ENCODE measurements at places on chromosomes 4 and X.

DNA sequence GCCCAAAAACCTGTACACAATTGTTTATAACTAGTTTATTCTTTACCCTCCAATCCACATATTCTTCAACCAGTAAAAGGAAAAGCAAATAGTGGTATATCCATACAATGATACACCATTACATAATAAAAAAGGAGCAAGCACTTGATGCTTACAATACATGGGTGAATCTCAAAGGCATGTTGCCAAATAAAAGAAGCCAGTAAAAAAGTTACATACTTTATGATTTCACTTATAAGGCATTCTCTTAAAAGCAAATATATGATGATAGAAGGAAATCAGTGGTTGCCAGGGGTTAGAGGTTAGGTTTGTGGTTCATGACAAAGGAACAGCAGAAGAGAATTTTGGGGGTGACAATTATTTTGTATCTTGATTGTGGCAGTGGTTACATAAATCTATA, 896.1 kb upstream of the LCORL start:
- no peak for DNase-seq

DNA sequence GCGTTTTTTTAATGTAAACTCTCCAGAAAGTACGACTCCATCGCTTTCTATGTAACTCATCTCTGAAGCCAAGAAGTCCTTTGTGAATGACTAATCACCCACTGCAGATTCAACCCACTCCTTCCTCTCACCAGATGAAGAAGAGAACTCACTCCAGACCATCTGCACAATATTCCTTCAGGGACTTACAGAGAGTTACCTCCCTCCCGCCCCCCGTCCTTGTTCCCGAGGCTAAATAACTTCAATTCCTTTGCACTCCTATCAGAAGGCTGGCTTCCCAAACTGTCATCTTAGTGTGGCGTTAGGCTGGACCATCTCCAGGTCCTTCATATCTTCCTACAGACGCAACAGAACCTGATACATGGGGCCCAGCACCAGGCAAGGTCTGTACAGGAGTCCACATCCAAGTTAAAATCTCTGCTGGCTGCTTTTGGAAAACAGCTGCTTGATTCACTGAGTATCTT, 82.4 kb downstream of the AFAP1 start:
- no peak for DNase-seq

- DNase-seq = no peak
These were observed 6.9 kb downstream of the MSN start for GRCh38 chrX:65674204-65674893.

- DNase-seq = no peak
These were observed 706.1 kb upstream of the EPHA5 start for GRCh38 chr4:66376396-66376795.

DNA sequence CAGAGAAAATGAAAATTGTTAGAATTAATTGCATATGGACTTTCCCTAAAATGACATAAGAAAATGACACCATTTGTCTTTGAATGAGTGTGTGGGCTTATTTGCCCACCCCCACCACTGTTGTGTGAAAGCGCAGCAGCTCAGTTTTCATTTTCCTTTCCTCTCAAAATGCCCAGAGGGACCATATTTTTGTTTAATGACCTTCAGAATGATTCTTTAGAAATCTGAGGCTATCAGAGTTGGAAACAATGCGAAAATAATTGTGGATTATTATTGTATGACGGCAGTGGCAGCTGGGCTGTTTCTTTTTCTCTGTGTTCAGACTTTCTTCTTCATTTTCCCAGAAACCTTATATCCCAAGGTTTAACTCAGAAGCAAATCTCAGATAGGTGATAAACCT, 44.6 kb upstream of the TEX13A start:
- DNase-seq = no peak

DNA sequence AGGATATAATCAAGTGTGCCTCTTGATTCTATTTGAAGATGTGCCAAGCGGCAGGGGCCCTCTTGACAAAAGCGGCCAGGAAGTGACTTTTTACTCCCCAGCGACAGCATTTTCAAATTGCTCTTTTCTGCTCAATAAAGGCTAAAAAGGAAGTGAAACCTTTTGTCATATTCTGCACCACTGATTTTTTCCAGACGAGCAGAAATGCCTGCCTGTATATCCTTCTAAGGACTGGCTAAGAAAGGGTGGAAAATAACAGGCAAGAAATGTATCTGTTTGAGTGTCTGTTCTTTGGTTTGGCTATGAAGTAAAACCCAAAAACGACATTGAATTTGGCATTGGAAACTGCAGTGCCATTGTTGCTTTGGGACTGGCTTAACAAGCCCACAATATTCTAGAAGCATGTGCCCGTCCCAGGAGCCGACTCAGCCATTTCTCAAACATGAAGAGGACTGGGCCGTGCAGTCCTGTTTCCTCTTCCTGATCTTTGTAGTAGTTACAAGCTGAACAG, 25.4 kb downstream of the TMSB4X start:
- no peak for DNase-seq

GRCh38 chr4:2958446-2958845, 4.8 kb downstream of the NOP14 start:
- DNase-seq = no peak

- DNase-seq = peak; percentile 31
These were observed 23.5 kb downstream of the NDP start for GRCh38 chrX:43949669-43950068.

DNA sequence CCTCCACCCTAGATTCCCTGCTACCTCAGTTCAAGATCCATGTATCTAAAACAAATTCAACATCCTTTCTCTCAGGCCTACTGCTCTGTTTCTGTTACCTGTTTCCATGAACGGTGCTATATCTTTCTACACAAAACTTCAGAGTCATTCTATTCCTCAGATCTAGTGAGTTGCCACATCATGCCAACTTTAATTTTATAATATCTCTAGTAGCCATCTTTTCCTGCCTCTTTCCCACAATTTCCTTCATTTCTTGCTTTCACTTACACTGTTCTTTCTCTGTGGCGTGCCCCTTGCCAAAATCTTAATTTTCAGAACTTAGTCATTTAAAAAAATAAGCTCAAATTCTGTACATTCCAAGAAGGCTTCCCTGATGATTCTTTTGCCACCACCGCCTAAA, 15.2 kb downstream of the GUCY1A1 start:
- peak; percentile 45 for DNase-seq

- DNase-seq = no peak
These were observed 61.6 kb upstream of the NOCT start for GRCh38 chr4:138953961-138954371.

DNA sequence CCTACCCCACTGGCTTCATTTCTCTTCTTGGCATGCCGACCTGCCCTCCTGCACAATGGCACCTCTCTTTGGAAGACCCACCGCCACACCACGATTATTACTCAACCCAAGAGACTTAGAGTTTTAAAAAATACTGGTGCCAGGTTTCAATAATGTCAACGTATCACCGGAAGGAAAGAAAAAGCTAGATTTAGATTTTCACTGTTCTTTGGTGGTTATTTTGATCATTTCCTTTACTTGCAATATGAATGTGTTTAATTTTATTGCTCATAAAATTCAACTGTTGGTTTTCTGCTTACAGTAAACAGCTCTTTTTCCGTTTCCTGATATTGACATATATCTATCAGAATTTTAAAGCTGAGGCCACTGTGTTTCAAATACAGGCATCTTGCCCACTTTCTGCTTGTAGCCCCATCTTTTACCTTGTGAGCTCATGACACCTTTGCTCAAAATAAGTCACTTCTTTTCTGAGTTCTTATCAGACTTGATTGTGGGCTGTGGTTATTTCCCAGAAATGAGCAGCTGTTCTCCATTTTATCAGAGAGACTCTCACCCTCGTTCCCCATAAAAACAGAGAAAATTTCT, 439.1 kb downstream of the INPP4B start:
- no peak for DNase-seq

- no peak for DNase-seq
These were observed 141.5 kb downstream of the RPS6KA6 start for GRCh38 chrX:84046403-84046984.

GRCh38 chrX:152138388-152138784, at the start of gene MAGEA10:
TSS of gene MAGEA10 (minus strand) at chrX:152138577. CDS start at chrX:152135620, 2,957 bp downstream.
- no peak for DNase-seq

Data from GDM1 (cell line).